CD4-positive, alpha-beta T cell (primary cell): ENCODE measurements at places on chromosomes 12 and 14. TPM values are rescaled to one million over a fixed set of nuclear protein-coding genes. Genes with fewer than 3 reads are reported as not detected.

- no peak overlapping the region for H3K4me3 ChIP-seq
- no peaks in the 10 kb centered on the region for H3K27me3 ChIP-seq
- H3K27ac ChIP-seq: no peak overlapping the region
- no peaks in the 10 kb centered on the region for H3K4me1 ChIP-seq
- DNase-seq: no peak
Observed at GRCh38 chr12:81212996-81213696, 135.3 kb downstream of the ACSS3 start.

GRCh38 chr12:102954134-102954533, 3.3 kb upstream of the ASCL1 start:
- no peak overlapping the region for H3K27ac ChIP-seq
- H3K4me1 ChIP-seq: peaks cover 12% of the 10 kb centered on the region
- no peak overlapping the region for H3K4me3 ChIP-seq
- no peak for DNase-seq
- no peaks in the 10 kb centered on the region for H3K36me3 ChIP-seq

GRCh38 chr12:68119250-68119649, 40.3 kb downstream of the IFNG start:
- peaks cover 18% of the 10 kb centered on the region for H3K4me1 ChIP-seq
- H3K4me3 ChIP-seq: no peak overlapping the region
- no peaks in the 10 kb centered on the region for H3K27me3 ChIP-seq
- H3K36me3 ChIP-seq: no peaks in the 10 kb centered on the region

DNA sequence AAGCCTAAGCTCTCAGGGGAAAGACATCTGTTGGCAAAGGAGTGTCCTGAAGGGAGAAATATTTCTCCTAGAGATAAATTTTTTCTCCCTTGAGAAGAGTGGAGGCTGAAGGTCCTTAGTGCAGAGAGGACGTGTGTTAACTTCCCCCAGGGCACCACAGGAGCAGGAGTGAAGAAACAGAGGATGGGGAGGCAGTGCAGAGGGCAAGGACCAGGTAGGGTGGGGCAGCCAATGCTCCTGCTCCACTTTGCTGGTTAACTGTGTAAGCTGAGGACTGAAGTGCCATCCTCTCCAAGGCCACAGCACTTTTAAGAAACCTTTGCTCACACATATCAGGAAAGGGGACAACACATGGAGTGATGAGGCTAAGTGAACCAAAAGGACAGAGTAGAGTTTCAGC, 4.0 kb downstream of the L3HYPDH start:
- H3K4me3 ChIP-seq: no peak overlapping the region
- no peak overlapping the region for H3K27ac ChIP-seq
- no peak for DNase-seq
- H3K27me3 ChIP-seq: no peaks in the 10 kb centered on the region
- H3K36me3 ChIP-seq: peaks cover 8% of the 10 kb centered on the region
- H3K4me1 ChIP-seq: peaks cover 27% of the 10 kb centered on the region

DNA sequence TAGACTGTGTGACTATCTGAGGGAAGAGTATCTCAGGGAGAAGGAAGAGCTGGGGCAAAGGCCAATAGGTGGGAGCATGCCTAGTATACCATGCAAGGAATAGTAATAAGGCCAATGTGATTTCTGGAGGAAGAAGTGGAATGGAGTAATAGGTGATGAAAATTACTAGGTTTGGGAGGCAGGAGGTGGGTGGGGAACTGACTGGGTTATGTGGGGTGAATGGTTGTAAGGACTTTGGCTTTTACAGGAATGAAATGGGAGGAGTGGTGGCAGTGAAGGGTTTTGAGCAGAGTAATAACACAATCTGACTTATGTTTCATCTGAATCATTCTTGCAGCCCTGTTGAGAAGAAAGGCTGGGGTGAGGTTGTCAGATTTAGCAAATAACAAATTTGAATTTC, 30.9 kb downstream of the NUBPL start:
- DNase-seq: no peak
- H3K27ac ChIP-seq: no peak overlapping the region
- no peak overlapping the region for H3K4me3 ChIP-seq
- H3K4me1 ChIP-seq: no peaks in the 10 kb centered on the region
- no peaks in the 10 kb centered on the region for H3K27me3 ChIP-seq

DNA sequence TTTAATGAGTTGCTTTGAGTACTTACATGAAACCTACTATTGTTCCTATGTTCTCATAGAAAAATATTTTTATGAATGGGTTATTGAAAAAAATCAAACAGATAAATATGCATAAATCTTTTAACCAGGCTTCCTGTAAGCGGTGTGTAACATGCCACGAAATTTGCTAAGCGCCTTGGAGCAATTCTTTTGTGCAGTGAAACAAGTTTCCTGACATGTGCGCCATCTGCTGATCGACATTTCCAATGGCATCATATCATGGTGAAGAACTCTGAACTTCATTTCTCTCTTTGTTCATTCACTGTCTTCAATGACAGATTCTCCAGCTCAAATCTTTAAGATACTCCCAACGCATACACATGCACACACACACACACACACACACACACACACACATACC, 145.6 kb upstream of the NAV3 start:
- H3K4me3 ChIP-seq: no peak overlapping the region
- no peak for DNase-seq
- H3K4me1 ChIP-seq: no peaks in the 10 kb centered on the region
- H3K27me3 ChIP-seq: no peaks in the 10 kb centered on the region
- no peaks in the 10 kb centered on the region for H3K36me3 ChIP-seq

The LHX5 gene
- total RNA-seq: not detected

The BCL11B gene
- 254 TPM for total RNA-seq

The ZDHHC22 gene
- not detected for total RNA-seq

The SGPP1 gene
- 16.8 TPM for total RNA-seq

DNA sequence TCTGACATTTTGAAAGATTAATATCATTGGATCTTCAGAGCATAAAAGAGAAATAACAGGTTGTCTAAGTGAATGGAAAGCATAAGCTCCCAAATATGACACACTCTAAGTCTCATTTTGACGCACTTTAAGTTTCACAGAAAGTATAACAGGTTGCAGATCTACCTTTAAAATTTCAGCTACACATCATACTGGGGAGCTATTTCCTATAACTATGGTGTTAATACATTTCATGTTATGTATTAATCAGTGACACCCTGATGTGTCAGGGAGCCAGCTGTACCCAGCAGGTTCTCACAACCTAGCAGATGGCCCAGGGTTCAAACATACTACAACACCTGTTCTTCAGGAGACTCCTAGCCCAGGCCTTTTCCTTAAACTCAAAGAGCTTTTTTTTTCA, 31.1 kb upstream of the TMX1 start:
- H3K4me1 ChIP-seq: no peaks in the 10 kb centered on the region
- no peak overlapping the region for H3K4me3 ChIP-seq
- no peaks in the 10 kb centered on the region for H3K27me3 ChIP-seq

The PLEKHD1 gene
- 0.47 TPM for total RNA-seq

The RHEBL1 gene
- total RNA-seq: 5.1 TPM

The INSM2 gene
- not detected for total RNA-seq
